Kasumi-1 (cell line): ENCODE measurements at places on chromosomes 7 and 10.
A peak's percentile ranks its signal among the peaks of the same experiment; 100 is the strongest.

GRCh38 chr10:96441322-96441885 is 72.3 kb downstream of the TLL2 start:
- no peak for DNase-seq

- peak; percentile 47 for DNase-seq
Observed at GRCh38 chr7:26376175-26376917, 84.7 kb downstream of the SNX10 start.

- DNase-seq, result peak; percentile 96
Observed at GRCh38 chr10:112565434-112566053, 118.5 kb downstream of the VTI1A start.

DNA sequence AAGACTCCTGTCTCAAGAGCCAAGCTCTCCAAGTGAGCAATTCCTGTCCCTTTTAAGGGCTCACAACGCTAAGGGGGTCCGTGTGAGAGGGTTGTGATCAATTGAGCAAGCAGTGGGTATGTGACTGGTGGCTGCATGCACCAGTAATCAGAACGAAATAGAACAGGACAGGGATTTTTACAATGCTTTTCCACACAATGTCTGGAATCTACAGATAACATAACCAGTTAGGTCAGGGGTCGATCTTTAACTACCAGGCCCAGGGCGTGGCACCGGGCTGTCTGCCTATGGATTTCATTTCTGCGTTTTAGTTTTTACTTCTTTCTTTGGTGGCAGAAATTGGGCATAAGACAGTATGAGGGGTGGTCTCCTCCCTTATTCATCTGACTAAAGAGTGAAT is 54.9 kb upstream of the SP4 start:
- no peak for DNase-seq

DNA sequence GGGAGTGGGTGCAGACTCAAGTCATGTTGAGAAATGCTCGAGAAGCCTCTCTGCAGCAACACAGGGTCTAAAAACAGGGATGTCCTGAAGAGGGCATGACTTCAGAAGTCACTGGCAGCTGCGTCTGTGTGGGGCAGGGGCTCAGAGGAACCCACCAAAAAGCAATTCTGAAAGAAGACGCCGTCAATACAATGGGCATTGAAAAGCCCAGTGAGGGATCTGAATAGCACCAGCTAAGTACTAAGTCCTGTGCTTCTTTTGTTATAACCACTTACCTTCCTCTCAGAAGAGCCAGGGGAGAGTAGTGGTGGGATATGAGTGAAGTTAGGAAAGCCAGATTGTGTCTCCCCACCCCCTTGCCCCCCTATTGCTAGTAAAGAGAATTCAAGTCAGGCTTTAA is 137.2 kb downstream of the INHBA start:
- DNase-seq, result no peak

GRCh38 chr10:24958091-24958720 is 5.8 kb upstream of the PRTFDC1 start:
- no peak for DNase-seq

DNA sequence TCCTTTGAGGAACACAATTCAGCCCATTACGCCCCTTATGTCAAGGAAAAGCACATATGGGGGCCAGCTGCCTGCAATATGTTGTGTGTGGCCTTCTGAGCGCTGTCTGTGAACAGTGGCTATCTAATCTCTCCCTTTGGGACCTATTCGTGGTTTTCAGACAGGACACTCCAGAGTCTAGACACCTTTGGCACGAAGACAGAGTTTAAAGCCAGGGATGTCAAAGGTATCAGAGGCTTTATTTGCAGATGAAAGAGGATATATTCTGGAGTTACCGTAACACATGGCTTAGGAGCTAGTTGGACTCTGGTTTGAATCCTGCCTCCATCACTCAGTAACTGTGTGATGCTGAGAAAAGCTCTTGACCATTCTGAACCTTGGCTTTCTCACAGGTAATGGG is 14.8 kb upstream of the EEPD1 start:
- no peak for DNase-seq

GRCh38 chr7:88062238-88062637 is 128.2 kb downstream of the ADAM22 start:
- no peak for DNase-seq

GRCh38 chr10:79285315-79286197 is 61.7 kb upstream of the PPIF start:
- no peak for DNase-seq

- no peak for DNase-seq
Observed at GRCh38 chr10:29443745-29444523, 155.1 kb downstream of the LYZL1 start.

- peak; percentile 4 for DNase-seq
Observed at GRCh38 chr7:95608359-95609173, 12.2 kb upstream of the PDK4 start.

DNA sequence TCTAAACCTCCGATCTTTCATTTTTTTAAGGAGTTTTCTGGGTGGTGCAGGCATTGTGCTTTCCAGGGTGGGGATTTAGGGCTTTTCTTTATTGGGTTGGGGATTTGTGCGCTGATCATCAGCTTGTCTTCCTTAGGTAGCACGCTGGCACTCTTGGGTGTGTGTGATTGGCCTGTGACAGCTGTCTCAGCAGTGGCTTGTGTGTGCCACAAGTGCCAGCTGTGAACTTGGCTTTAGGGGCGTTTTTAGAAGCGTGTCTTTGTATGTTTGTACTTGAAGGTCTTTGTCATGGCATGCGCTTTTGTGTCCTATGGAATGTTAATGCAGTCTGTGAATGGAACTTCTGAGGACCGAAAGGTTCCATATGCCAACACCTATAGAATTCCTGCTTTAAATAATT is 788 bp downstream of the AKAP9 start:
- peak; percentile 43 for DNase-seq

DNA sequence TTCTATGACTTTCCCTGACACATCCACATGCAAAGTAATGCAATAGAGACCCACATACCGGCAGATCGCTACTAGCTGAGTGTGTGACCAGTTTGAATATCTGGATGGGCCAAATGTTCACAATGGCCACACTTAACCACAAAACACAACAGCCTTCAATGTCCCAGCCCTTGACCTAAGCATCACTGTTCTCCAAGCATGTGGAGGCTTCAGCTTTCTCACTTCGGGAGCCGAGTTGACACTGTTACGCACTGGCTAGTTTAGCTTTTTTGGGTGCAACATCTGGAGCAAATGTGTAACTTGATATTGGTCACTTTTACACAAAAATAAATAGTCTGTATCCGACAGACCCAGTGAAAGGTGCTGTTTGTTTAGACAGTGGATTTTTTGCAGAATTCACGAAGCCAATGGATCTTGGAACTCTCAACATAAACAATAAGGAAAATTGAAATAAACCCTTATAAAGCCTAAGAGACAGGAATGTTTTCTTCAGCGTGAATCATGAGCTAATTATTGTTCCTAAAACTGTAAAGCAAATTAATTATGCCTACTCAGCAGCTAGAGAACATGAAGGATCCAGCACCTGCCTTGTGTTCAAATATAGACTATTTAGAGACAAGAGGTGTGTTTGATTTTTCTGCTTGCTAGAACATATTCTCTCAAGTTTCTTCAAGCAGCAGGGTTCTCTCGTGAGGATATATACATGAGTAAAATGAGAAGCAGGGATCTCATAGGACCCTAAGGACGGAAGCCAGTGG is 117.6 kb upstream of the JCAD start:
- DNase-seq, result no peak

- DNase-seq, result peak; percentile 21
Observed at GRCh38 chr10:63504145-63504881, 16.9 kb upstream of the REEP3 start.

GRCh38 chr7:2011266-2012043 is 221.3 kb downstream of the MAD1L1 start:
- DNase-seq, result no peak

GRCh38 chr7:133489906-133490305 is 237.0 kb downstream of the EXOC4 start:
- no peak for DNase-seq

GRCh38 chr7:139897422-139898090 is 68.5 kb downstream of the TBXAS1 start:
- DNase-seq, result no peak

GRCh38 chr7:90726623-90727022 is 130.5 kb downstream of the CDK14 start:
- DNase-seq, result no peak

- DNase-seq, result no peak
Observed at GRCh38 chr7:100884736-100885439, 4.6 kb downstream of the UFSP1 start.

DNA sequence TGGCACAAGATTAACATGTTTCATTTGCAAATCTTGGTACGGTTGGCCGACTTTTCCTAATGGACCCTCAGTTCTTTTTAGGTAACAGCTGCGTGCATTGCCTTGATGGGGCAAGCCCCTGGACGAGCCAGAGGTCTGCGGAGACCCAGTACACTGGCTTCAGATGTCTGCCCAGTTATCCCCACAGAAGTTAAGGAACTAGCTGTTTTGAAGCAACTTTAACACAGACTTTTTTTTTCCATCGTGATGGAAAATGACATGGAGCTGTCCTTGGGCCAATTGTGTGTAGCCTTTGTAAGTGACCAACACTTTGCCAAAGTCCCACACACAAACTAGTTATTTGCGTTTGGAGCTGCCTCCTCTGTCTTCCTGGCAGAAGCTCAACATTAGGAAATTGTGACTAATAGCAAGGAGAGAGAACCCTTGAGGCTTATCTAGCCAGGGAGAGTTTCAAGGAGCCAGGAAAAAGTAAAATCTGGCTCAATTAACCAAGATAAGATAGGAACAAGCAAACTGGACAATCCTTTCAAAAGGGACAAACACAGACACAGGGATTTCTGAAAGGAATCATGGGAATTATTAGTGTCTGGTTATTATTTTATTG is 99.6 kb upstream of the BMPER start:
- DNase-seq, result no peak

DNA sequence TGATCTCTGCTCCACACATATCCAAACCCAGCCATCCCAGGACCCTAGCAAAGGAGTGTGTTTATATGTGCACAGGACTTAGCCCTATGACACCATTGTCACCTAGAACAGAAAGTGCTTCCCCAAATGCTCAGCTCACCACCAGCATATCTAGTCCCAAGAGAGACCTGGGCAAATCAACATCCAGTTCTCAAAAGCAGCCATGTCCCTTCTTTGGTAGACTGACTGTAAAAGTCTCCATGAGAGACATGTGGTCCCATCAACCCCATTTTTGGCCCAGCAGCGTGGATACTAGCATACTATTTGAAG is 20.9 kb upstream of the ARHGAP22 start:
- DNase-seq, result no peak

DNA sequence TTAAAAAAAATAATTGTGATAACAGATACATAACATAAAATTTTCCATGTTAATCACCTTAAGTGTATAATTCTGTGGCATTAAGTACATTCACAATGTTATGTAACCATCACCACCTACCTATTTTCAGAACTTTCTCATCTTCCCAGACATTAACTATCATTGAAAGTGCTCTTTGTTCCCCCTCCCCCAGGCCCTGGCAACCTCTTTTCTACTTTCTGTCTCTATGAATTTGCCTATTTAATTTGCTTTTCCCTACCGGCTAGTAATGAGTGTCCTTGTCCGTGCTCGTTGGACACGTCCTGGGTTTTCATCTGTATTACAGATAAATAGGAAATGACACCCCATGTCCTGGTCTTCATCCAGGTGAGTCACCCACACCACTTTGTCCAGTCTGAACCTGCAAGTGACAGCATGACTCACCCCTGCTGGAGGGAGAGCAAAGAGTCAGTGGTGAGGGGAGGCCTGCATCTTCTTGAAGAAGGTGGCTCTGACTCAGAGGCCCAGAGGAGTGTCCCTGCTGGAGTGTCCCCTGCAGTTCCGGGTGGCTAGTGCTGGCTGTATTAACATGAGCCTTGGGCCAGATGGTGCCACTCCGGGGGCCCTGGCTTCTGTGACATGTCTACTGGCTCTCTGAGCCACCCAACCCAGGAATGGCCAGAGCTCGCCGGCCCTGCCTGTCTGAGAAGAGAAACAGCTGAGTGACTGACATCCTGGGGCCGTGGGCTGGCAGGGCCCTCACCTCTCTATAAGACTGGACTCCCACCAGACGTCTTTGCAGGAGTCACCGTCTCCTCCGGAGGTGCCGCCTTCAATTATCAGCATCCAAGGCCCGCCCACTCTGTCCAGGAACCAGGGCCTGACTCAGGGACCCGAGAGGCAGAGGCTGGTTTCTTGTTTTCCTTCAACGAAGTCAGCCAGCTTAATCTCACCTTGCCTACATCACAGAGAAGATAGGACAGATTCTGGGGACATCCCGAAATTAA is 503.2 kb upstream of the MKI67 start:
- DNase-seq, result no peak

DNA sequence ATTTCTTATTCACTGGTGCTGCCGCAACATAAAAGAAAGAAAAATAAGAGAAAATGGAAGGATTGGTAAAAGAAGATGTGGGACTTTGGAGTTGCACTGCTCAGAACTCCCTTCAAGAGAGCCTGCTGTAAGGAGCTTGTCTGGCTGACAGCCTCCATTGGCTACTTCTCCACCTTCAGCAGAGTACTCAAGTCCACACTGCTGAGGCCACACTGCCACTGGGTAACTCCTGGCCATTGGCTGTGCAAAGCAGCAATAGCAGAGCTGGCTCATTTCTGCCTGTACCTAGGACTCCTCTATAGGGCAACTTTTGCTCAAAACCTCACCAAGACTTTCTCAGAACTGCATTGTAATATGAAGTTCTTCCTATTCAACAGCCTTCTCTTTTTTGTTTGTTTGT is 38.7 kb upstream of the PCLO start:
- DNase-seq, result no peak

- no peak for DNase-seq
Observed at GRCh38 chr10:60677531-60678129, 100.6 kb upstream of the CDK1 start.

DNA sequence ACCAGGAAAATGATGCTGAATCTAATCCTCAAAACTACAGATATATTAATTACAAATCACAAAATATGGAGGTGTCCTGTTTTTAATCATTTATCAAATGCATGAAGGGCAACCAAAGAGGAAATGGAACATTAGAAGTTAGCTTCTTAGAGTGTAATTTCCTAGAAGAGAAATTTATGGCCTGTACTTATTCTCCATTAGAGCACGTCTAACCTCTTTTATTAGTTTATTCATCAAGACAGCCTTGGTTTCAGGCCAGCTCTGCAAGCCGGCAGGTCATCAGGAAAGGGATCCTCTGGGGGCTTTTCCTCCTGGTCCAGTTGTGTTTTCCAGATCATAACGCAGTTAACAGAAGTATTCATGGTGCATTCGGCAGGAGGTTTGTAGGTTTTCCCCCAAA is 517.6 kb downstream of the KCNMA1 start:
- no peak for DNase-seq

DNA sequence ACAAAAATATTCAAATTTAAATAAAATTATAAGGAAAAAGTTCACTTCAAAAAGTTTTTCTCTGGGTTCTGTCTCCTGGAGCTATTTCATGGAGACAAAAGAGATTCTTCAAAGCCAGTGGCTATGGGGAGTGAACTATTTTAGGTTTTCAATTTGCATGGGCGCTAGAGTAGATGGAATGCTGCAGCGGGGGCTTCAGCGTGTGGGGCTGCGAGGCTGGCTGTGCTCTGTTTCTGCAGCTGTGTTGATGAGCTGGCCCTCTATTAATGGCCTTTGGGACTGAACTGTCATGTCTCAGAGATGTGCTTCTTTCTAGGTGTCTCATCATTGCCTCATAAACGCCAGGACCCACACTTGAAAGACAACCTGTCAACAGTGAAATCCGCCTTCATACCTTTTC is 108.4 kb upstream of the NPY start:
- DNase-seq, result no peak

GRCh38 chr7:40356312-40356711 is 221.5 kb downstream of the SUGCT start:
- no peak for DNase-seq

GRCh38 chr10:60270426-60270825 is 119.2 kb downstream of the ANK3 start:
- DNase-seq, result no peak

- DNase-seq, result no peak
Observed at GRCh38 chr10:113356794-113357680, 195.8 kb upstream of the HABP2 start.
